Coronary artery (tissue), 2 donors: ENCODE measurements at places on chromosomes 2 and 18.
A peak's percentile ranks its signal among the peaks of the same experiment; 100 is the strongest.

- no peak for DNase-seq
Observed at GRCh38 chr18:11387880-11388279, 221.5 kb upstream of the SLC35G4 start.

- DNase-seq = no peak
Observed at GRCh38 chr2:135942936-135943688, 42.3 kb downstream of the DARS1 start.

GRCh38 chr2:22829791-22830190 is 555.2 kb upstream of the KLHL29 start:
- DNase-seq = no peak

DNA sequence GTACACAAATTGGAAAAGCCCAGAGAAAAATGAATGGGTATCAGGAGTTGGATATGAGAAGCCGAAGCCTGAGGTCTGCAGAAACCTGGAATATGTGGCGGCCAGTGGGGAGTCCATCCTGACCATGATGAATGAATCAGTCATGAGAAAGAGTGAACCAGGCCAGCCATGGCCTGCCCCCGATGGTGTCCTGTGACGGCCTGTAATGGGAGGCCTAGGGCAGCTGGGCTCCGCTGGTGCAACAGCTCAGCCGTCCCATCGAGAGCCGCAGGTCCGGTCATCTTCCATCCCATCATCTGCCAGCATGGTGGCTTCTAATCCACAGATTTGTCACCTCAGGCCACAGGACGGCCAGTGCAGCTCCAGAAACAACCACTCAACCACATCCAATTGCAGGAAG is 116.4 kb downstream of the PDCL3 start:
- peak; percentile 29 for DNase-seq

GRCh38 chr18:75173125-75173432 is 35.9 kb downstream of the PTGR3 start:
- no peak for DNase-seq

- no peak for DNase-seq
Observed at GRCh38 chr2:5020116-5020875, 671.9 kb upstream of the SOX11 start.

DNA sequence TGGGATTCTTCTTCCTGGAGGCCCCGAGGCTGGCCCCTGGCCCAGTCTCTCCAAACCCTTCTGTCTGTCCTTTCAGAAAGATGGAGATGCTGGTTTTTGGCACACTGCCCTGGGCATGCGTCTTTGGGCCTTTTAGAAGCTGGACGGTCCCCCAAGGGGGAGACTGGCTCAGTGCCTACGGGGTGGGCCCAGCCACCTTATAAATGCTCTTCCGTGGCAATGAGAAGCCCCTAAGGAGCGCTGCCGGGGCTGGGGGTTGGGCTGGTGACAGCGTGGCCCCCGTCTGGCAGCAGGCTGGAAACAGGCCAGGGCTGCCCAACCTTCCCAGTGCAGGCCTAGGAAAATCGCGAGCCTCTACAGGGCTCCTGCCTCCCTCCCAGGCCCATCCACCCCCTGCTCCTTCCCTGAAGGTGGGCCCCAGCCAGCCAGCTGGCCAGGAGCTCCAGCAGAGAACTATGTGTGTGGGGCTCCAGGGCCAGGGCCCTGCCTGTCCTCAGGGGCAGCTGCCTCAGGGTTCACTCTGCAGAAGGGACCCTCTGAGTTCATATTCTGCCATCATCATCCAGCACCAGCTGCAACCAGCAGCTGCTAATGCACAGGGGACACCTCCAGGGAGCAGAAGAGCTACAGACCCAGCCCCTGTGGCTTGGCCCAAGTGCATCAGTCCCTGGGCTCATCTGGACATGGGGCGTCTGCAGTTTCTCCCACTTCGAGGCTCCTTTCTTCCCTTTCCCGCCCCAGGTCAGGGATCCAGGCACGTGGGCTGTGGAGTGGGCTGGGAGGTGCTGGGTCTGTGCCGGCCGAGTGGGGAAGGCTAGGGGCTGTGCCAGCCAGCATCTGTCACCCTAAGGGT is 107.6 kb upstream of the OTOS start:
- DNase-seq = peak; percentile 68

DNA sequence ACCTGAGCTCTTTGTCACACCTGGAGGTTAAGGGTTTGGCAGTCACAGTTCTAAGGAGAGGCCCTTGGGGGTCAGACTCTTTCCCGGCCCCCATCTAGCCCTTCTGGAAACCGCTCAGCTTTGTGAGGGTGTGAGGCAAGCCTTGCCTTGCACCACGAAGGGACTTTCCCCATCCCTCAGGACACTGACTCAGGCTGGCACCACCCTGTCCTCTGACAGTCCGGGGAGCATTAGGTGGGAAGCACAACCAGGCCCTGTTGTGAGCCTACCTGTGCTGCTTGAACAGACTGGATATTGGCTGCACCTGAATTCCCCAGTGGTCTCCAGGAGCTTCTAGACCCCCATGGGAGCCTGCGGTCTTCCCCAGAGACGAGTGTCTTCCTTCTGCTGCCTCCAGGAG is 47.0 kb upstream of the GBX2 start:
- DNase-seq = no peak

DNA sequence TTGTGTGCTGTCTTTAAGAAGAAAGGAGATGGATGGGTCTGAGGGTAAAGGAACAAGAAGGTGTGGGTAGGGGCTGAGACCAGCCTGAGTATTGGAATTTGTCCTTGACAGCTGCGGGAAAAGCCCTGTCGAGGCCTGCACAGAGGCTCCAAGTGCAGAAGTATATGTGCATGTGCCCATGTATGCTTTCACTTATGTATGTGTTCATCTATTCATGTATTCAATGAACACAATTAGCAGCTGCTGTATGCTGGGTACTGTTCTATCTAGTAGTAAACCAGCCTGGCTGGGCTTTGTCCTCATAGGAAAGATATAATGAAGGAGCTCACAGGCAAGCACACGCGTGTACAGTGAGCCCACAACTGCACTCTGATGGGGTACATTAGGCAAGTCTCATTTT is 181.4 kb downstream of the CALCRL start:
- no peak for DNase-seq

- DNase-seq = no peak
Observed at GRCh38 chr2:134169788-134170187, 84.1 kb upstream of the MGAT5 start.
